Heart left ventricle (tissue), 16 donors: ENCODE measurements at places on chromosomes 2 and 18. TPM values are rescaled to one million over a fixed set of nuclear protein-coding genes. Genes with fewer than 3 reads are reported as not detected.

DNA sequence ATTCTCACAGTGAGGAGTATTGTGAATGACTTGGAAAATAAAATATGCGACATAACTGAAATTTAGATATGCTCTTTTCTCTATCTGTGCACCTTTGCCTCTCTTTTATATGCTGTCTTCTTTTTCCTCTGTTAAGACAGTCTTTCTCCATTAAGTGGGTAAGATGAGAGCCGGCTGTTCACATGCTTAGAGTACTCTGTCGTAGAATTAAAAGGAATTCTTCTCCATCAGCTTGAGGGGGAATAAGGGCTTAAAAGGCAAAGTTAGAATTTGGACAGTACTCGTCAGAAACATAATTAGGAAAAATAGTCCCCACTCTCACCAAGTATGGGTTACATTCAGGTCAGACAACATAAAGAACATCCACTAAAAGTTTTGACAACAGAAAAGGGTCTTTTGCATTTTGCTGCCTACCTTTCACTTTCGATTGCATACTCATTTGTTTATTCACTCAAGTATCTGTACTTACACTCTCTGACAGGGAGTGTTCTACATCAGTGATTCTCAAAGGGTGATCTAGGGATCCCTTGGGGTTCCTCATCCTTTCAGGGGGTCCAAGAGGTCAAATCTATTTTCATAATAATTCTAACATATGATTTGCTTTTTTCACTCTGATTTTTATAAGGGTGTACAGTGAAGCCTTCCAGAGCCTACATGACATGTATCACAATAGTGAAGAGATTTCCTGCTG is 48.0 kb downstream of the ARHGAP15 start:
- no peak for DNase-seq

DNA sequence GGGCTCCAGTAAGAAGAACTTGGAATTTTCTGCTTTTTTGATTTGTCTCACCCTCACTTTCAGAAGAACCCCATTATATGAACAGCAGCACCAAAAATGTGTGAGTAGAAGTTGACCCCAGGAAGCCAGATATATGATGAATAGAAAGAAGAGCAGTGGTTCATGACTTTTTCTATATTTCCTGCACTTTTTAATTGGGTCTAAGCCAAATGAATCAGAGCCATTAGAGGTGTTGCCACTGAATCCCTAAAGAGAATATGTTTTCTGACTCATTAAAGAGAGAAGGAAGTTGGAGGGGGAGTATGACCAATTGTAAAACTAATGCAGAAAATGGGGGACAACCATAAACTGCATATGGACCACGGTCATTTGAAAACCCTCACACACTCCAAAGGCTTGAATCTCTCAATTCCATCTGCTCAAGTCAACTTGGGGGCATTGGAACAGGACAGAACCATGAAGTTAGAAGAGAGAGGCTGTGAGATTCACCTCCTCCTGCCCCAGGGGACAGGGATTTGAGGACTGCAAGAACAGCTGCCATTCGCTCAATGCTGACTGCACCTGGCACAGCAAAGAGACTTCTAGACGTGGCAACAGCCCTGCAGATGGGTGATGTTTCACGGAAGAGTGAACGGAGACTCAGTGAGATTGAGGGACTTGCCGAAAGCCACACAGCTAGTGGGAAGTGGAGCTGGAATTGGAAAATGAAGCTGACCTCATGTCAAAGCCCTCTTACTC is 3.0 kb downstream of the DAPL1 start:
- DNase-seq: no peak

TMEM37 gene
- total RNA-seq: 1.6 TPM

RPL37A gene
- 1,988 TPM for total RNA-seq

DQX1 gene
- total RNA-seq: not detected

EGR4 gene
- not detected for total RNA-seq

FBXO48 gene
- total RNA-seq: 1.1 TPM
